ENCODE measurements at places on chromosomes 11 and 22. TPM values are rescaled to one million over a fixed set of nuclear protein-coding genes. Genes with fewer than 3 reads are reported as not detected.

GRCh38 chr11:10909141-10909883 is 51.5 kb upstream of the ZBED5 start:
- DNase-seq, result no peak

GRCh38 chr11:50423208-50423607 is 390.5 kb downstream of the OR4C45 start:
- DNase-seq, result no peak

Gene ABCG4
- 0.29 TPM for total RNA-seq

Gene MMP11
- total RNA-seq, result 17.9 TPM

- DNase-seq, result no peak
Observed at GRCh38 chr22:29797351-29797750, 30.2 kb downstream of the UQCR10 start.

DNA sequence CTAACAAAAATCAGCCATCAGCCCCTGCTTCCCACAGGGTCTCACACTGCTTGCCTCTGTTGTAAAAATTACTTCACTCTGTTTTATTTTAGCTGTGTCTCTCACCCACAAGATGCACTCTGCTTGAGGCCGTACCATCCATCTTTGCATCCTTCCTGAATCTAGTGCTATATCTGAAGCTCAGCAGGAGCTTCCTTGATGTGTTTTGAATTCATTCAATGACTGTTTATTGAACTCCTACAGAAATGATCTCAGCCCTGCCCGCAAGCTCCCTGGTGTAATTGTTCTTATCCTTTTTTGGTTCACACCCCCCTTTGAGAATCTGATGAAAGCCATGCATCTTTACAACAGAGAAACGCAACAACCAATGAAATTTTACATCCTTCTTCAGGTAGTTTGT is 310.2 kb upstream of the ZC3H12C start:
- no peak for DNase-seq

Gene ACER3
- 22.1 TPM for total RNA-seq

DNA sequence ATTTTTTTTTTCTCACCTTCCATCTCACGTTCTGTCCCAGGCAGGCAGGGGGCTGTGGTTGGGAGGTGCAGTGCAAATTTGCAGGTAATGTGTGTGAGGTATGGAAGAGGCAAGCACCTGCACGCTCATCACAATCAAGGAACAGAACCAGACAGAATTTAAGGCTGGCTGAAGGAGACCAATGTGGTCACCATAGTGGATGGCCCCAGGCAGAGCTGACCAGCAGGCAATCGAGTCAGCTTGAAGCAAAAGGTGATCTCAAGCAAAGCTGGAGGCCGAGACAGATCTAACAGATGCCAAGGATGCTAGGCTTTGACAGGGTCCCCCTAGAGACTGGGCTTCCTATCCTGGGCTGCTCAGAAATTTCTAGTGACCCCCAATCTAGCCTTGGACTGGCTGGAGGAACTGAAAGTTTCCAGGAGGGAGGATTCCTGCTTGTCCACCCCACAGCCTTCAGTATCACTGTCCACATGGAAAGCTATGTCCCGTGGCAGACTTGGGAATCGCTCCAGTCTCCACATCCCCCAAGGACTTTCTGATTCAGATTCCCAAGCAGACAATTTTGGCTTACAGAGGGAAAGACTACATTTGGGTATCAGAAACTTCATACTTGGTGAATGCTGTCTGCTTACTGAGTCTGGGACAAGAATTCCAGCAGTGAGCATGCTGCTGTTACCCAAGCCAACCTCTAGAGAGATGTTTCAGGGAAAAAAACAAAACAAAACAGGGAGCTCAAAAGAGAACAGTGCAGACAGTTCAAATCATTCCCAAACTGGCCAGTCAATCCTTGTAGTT is 9.0 kb upstream of the MICAL3 start:
- no peak for DNase-seq

GRCh38 chr11:71236836-71237475 is 15.4 kb downstream of the SHANK2 start:
- no peak for DNase-seq

DNA sequence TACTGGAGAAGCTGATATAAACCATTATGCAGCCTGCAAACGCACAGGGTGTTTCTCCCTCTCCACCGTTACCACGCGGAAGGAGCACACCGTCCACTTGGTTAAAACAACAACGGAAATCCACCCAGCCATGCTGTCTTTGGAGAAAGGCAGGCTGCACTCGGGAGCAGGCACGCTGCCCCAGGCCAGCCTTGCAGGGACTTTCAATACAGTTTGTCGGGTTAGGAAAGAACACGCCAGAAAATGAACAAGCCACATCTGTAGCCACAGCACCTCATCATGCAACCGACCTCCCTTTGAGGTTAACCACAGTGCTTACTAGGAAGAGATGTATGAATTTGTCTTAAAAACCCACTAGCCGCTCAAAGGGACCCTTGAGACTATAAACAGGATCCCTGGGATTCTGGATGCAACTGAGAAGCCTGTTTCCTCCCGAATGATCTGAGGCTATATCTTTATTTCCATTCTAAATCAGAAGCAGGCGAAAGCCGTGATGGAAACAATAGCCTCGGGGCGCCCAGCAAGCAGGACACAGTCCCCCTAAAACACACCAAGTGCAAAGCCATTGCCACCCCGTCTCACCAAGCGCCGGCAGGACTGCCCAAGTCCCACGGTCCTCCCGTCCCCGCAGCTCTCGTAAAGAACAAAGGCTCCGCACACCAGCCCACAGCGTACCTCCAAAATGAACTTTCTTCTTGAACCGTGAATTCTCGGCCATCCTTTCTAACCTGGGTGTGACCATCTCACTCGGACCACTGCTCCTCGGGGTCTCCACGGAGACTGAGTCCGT is 318.9 kb downstream of the CTTN start:
- no peak for DNase-seq

Gene JAML
- not detected for total RNA-seq

Gene RTN4R
- total RNA-seq, result 2.7 TPM

DNA sequence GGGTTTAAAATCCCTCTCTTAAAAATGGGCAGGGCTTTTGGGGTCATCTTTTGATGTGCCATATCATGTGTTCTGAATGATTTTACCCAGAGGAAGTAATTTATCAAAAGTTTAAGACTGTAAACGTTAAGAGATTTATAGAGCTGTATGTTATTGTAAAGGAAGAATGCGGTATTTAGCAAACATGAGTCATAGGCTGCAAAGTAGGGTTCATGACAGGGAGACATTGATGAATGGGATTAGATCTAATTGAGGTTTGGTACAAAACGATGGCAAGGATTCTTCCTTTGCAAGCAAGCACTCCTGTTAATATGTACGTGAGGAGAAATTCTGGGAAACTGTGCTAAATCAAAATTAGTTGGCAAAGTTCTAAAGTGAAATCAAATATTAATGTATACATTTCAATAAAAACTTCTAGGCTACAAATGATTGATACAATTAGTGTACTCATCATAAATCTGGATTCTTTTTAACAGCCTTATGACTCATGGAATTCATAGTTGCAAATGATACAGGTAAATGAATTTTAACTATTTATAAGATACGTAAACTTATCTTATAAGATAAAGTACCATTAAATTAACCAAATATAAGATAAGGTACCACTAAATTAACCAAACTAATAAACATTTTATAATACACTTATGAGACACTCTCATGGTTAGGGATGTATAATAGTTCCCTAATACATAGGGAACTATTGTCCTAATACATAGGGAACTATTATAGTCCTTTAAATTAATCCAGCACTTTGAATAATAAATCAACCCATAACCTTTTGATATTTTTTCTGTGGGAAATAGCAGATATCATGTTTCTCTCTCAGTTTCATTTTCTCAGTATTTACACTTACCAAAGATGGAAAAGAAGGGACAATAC is 58.4 kb downstream of the KIF18A start:
- DNase-seq, result no peak

GRCh38 chr11:72735495-72736027 is 16.6 kb downstream of the ARAP1 start:
- no peak for DNase-seq

- no peak for DNase-seq
Observed at GRCh38 chr11:108198833-108199232, 23.6 kb downstream of the NPAT start.
